ENCODE measurements at places on chromosomes 6 and 20.

DNA sequence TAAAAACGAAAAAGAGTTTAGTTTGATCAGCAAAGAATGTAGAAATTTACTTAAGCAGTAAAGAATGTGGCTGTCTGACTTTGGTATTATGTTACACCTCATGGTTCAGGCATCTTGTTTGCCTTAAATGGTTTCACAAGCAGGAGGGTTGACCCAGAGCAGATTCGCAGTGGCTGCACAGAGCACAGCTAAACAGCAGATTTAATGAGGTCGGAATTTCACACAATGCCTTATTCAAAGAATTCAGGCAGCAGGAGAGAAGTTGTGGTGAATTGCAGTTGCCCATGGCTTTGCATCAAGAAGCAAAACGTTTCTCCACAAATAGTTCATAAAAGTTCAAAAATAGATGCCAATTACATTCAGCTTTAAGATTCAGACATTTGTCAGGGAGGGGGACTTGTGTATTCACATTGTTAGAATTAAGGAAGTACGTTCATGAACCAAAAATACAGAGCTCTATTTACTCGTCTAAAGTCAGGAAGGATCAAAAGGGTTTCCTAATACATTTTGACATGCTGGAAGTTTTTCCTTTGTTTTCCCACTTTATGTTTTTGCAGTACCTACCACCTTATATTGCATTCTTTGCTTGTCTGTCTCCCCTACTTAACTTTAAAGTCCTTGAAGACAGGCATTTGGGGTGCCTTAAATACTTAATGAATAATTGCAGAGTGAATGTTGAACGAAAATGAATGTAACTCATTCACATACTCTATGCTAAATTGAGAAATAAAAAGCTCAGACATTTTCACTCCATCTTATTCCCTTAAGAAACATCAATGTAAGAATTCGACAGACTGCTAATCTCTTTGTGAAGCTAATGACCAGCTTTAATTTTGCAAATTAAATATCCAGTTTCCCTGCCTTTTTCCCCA lies 1163.6 kb upstream of the CITED2 start:
- peak; percentile 10 for DNase-seq

DNA sequence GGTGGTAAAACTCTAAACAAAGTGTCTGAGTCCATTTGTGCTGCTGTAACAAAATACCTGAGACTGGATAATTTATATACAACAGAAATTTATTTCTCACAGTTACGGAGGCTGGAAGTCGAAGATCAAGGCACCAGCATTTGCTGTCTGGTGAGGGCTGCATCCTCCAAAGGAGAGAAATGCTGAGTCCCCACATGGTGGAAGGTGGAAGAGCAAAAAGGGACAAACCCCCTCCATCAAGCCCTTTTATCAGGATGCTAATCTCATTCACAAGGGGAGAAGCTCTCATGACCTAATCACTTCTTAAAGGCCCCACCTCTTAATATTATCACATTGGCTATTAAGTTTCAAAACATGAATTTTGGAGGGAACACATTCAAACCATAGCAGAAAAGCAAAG lies 55.9 kb upstream of the SYNJ2 start:
- no peak for DNase-seq

- DNase-seq, result no peak
Measured at GRCh38 chr20:16158090-16158975, 414.9 kb downstream of the KIF16B start.

- no peak for DNase-seq
Measured at GRCh38 chr6:143414769-143415168, 35.7 kb downstream of the ADAT2 start.

DNA sequence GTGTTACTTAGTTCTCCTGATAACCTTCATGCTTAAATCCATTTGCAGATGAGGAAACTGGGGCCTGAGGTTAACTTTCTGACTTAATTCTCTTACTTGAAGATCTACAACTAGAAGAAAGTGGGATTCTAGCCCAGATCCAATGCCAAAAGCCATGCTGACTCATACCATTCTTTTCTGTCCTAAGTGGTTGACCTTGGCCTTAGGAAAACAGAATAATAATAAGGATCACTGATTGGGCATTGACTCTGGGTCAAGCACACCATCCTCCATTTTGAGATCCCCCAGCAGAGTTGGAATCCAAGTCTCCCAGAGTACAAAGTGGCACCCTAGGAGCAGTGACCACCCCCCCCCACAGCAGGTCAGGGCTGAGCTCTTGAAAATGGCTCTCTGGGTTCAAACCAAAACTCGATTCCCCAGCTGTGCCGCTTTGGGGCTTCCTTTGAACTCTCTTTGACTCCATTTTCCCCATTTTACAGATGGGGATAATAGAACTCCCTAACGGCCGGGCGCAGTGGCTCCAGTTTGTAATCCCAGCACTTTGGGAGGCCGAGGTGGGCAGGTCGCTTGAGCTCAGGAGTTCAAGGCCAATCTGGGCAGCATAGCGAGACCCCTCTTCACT lies 12.8 kb upstream of the ZNF217 start:
- no peak for DNase-seq

- DNase-seq, result no peak
Measured at GRCh38 chr20:16710781-16711180, 19.0 kb upstream of the SNRPB2 start.

DNA sequence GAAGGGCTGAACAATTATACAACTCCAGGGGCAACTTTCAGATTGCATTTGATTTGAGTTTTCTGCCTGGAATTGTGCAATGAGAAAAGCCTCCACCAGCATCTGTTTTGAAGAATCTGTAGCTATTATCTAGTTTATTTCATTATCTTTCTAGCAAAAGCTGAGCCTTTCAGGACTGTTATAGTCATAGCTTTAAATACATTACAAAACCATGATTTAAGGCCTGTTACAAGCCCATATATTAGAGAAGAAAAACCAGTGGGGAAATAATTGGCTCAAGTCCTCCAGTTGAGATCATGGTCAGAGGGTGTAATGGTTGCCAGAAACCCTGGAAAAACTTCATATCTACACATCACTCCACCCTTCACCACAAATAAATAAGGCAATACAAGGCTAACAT lies 676.2 kb downstream of the HDGFL1 start:
- no peak for DNase-seq

DNA sequence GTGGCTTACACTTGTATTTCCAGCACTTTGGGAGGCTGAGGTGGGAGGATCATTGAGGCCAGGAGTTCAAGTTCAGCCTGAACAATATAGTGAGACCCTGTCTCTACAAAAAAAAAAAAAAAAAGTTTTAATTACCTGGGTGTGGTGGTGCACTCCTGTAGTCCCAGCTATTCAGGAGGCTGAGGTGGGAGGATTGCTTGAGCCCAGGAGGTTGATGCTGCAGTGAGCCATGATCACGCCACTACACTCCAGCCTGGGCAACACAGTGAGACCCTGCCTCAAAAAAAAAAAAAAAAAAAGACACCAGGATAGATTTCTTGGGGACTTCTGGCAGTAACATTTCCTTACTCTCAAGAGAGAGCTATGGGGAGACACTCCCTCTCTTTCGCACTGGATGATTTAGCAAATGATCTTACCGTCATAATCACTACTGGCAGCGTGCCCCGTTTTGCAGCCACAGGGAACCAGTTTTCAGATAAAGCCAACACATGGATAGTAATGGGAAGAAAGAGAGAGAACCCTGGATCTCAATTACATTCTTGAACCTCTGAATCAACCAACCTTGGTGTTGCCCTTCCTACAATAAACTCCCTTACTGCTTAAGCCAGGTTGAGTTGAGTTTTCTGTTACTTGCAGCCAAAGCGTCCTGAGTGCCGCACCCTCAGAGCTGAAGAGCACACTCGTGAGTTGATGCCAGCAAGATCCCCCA lies 18.1 kb upstream of the PTPN1 start:
- no peak for DNase-seq

- no peak for DNase-seq
Measured at GRCh38 chr6:105212587-105212986, 32.8 kb upstream of the POPDC3 start.

DNA sequence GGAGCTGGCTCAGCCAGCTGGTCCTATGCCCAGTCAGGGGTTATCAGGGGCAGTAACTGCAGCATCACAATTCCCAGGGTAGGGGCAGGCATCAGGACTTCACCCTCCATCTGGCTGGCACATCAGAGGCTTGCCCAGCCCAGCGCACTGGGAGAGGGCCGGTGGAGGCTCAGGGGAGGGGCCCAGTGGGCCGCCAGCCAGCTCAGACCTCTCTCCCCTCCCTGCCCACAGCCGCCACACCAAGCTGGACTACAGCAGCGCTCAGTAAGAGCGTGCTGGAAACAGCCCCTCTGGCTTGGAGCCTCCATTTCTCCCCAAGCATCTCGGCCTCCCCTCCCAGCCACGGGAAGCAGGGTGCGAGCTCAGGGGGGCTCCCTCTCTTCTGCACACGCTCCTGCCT lies 22.0 kb downstream of the ADA start:
- DNase-seq, result no peak

- DNase-seq, result peak; percentile 2
Measured at GRCh38 chr6:125300992-125301434, 754 bp downstream of the HDDC2 start.

- no peak for DNase-seq
Measured at GRCh38 chr20:9608639-9609340, 94.4 kb downstream of the LAMP5 start.

DNA sequence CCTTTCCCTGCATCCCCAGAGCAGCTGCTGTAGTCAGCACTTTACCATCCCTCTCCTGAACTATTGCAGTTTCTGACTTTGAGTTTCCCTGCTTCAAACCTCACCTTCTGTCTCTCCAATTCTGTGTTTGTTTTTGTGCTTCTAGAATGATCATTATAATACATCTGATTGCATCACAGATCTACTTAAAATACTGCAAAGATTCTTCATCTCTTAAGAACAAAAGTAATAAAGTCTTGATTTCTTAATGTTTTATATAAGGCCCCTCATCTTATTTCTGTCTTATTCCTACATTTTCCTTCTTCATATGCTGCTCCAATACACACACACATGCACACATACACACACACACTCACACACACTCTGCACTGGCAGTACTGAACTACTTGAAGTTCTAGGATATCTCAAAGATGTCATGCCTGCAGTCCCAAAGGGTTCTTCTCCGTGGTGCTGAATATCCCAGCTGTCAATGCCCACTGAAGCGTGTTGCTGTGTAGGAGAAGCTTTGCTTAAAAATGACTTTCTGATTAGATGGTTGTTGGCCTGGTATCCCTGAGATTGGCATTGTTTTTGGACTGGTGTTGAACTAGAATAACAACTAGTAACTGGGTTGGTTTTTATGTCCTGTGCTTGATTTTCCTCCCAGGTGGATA lies 97.2 kb downstream of the MAP3K4 start:
- no peak for DNase-seq

DNA sequence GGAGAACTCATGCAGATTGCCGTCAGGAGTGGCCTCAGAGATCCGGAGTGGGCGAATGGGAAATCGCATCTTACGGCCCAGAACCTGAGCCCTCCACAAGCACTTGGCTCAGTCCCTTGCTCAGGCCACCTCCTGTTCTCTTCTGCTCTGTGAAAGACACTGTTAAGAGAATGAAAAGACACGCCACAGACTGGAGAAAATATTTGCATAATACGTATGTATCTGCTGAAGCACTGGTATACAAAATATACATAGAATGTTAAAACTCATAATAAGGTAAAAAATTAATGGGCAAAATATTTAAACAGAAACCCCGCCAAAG lies 838 bp upstream of the POM121L2 start:
- no peak for DNase-seq

DNA sequence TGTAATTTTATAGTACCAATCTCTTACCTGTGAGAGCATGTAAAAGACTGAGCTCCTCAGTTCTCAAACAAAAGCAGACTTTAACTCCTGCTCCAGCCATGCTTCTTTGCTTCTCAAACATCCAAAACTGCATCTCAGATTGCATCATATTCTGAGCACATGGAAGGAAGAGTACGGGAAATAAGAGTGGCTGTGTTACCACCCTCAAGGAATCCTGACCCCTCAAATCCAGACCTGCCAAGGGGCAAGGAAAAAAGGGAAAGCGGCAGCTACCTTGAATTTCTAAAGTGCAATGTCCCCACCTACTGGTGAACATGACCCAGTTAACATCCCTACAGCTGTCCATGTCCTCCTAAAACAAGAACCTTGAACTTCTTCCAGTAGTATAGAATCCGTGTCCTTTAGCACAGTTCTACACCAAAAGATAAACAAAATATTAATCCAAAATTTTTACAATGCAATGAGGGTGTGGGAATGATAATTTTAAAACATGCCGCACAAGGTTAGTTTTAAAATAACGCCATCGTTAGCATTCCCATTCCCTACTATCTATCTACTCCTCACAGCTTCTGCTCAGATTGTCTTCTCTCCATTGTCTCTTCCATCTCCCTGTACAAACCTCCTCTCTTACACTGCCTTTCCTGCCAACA lies 34.1 kb upstream of the HLA-DQB1 start:
- peak; percentile 37 for DNase-seq

GRCh38 chr6:52519618-52520017 lies 57.2 kb downstream of the TRAM2 start:
- DNase-seq, result no peak

- no peak for DNase-seq
Measured at GRCh38 chr20:33984182-33984719, 9.5 kb upstream of the RALY start.

- no peak for DNase-seq
Measured at GRCh38 chr6:33877982-33878535, 74.3 kb upstream of the MLN start.

DNA sequence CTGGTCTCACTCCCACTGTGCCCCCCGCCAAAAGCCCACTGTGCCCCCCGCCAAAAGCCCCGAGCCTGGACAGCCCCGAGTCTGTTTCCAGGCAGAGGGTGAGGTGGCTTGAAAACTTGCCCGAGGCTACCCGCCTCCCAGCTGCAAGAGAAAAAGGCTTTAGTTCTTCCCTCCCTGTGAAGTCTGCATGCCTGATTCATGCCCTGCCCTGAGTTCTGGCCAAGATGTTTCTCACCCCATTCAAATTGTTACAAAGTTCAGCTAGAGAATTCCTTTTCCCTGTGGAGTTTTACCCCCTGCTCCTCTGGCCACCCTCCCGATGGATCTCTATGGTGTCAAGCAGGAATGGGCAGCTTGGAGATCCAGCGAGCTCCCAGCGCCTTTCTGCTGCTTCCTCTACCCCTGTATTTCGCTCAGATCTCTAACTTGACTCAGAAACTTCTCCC lies 298.8 kb upstream of the MAP3K7 start:
- no peak for DNase-seq

- DNase-seq, result no peak
Measured at GRCh38 chr6:43469947-43470346, 7.4 kb upstream of the TJAP1 start.

- no peak for DNase-seq
Measured at GRCh38 chr6:33383427-33384185, 8.0 kb upstream of the KIFC1 start.

- DNase-seq, result no peak
Measured at GRCh38 chr6:11237428-11237827, 5.0 kb upstream of the NEDD9 start.

GRCh38 chr6:158314737-158315136 lies 2.5 kb downstream of the TULP4 start:
- DNase-seq, result no peak

- no peak for DNase-seq
Measured at GRCh38 chr20:56222201-56222600, 26.3 kb upstream of the MC3R start.

GRCh38 chr6:108080010-108080780 lies 5.7 kb upstream of the OSTM1 start:
- DNase-seq, result no peak

Measured in NCI-H510A treated with DMSO at 0.1 percent for 48 hours (cell line).